ENCODE measurements at places on chromosomes 6 and 20.

GRCh38 chr6:129544892-129545612, 164.9 kb downstream of the ARHGAP18 start:
- DNase-seq, result no peak

- no peak for DNase-seq
Observed at GRCh38 chr6:41374618-41375590, 39.5 kb downstream of the NCR2 start.

DNA sequence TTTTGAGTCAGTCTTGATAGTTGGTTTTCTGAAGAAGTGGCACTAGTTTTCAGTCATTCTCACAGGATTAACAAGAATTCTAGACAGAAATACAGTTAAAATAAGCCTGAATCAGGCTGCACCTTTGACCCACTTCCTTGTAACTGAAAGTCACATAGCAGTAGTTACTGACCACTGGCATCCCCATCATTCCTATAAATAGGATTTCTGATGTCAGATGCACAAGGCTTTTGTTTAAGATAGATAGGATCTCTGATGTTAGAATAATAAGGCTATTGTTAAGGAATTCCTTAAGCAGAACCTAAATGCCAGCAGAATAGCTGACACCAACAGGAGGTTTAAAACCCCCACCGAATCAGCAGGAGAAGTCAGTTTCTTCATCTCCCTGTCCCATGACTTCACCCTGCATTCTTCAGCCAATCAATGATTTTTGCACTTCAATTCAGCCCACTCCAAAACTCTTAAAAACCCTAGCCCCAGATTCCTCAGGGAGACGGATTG, 30.6 kb upstream of the ZBTB24 start:
- peak; percentile 19 for DNase-seq

- DNase-seq, result no peak
Observed at GRCh38 chr6:23656255-23657194, 469.5 kb upstream of the NRSN1 start.

GRCh38 chr20:41615676-41616075, 2.5 kb downstream of the CHD6 start:
- no peak for DNase-seq

- peak; percentile 25 for DNase-seq
Observed at GRCh38 chr20:11905460-11906179, 12.1 kb upstream of the BTBD3 start.

DNA sequence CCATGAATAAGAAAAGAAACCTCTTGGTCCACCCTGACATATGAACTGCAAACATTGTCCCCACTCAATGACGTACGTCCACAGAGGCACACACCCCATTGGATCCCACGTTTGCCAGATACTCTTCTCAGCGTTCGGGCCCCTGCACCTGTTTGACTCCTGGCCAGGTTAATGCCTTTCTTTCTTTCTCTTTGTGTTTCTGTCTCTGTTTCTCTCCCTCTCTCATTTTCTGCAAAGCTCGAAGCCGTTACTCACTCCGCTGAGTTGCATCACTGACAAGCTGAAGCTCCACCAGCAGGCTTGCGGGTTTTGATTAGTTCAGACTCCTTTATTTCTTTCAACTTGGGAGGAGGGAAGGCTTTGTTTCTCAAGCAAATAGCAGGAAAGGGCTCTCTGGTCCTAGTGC, 135.5 kb upstream of the SUPT3H start:
- DNase-seq, result no peak

- DNase-seq, result peak; percentile 72
Observed at GRCh38 chr6:127457456-127458064, 1.6 kb downstream of the KIAA0408 start.

GRCh38 chr6:143271024-143271423, 179.5 kb downstream of the ADAT2 start:
- peak; percentile 76 for DNase-seq

DNA sequence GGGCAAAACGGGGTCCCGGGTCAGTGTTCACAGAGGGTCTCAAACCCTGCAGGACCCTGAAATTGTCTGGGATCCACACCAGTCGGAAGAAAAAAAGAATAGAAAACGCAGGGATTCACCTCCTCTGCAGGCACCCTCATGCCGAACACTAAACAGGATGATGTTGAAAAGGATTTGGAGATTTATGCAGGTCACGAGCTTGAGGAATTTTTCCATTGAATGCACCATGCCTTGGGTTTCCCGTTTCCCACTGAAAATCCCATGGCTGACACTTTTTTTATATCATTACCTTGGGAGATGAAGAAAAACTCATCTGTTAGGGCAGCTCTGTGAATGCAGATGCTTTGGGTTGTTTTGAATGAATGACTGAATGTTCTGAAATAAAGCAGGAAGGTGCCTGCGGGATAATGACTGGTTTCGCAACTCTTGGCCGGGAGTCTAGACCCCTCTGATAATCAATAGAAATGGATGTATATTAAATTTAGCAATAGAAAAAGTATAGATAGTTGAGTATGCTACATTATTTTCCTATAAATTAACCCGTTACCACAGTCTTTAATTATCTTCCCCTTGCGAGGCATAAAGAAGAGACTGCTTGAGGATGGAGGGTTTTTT, 147.5 kb upstream of the AFDN start:
- no peak for DNase-seq

- no peak for DNase-seq
Observed at GRCh38 chr6:122042380-122042779, 357.1 kb upstream of the HSF2 start.

- no peak for DNase-seq
Observed at GRCh38 chr6:57250348-57250747, 28.2 kb upstream of the RAB23 start.

DNA sequence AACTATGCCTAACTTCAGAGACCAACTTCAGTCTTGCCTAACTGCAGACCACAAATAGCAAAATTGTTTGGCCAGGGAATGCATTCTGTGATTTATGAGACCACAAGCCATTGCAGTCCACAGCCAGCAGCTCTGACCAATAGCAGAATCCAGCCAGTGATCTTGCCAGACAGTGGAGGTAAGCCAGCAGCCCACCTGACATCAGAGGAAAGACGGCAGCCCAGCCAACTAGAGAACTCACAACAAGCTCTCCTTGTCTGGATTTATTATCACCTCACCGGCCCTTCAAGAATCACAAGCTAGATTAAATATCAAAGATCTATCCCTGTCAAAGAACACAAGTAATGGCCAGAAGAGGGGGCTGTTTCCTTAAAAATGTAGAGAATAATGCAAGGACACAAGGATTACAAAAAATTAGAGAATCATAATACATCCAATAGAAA, 66.5 kb upstream of the SLC35F1 start:
- DNase-seq, result no peak

DNA sequence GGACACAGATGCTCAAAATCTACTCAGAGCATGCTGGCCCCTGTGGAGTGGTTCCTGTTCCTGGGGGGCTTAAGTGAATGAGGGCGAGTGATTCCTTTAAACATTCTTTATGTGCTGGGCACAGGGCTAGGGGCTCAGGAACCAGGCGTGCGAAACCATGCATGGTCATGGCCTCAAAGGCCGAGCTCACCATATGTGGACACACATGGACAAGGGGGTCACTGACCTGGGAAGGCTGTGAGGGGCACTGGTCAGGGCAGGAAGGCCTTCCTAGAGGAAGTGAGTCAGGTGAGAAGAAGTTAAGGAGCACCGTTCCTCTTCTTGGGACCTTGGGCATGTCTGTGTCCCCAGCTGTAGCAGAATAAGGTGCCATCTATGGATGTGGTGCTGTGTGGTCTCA, 74.6 kb upstream of the BHLHE23 start:
- no peak for DNase-seq

GRCh38 chr20:50654904-50655303, 36.4 kb downstream of the RIPOR3 start:
- DNase-seq, result peak; percentile 87

GRCh38 chr6:127178746-127179145, 60.3 kb downstream of the RSPO3 start:
- DNase-seq, result no peak

DNA sequence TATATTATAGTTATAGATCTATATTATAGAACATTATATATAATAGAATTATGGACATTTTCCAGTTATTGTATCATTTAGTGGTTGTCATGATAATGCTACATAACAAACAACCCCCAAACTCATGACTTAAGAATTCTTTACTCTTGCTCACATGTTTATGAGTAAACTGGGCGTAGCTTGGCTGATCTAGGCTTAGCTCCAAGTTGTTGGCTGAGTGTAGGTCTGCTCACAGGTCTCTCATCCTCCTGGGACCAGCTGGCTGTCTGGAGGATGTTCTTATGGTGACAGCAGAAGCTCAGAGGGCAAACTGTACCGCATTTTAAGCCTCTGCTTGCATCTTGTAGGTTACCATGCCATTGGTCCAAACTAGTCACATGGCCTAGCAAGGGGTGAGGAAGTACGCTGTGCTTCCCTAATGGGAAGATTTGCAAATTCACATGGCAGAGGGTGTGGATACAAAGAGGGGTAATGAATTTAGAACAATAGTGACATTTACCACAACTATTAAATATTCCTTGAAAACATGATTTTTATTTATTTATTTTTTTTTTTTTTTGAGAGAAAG, 34.2 kb downstream of the ARHGAP40 start:
- no peak for DNase-seq

GRCh38 chr6:40346246-40346645, 240.9 kb downstream of the LRFN2 start:
- DNase-seq, result no peak

GRCh38 chr6:143745166-143746133, 67.7 kb downstream of the PHACTR2 start:
- peak; percentile 3 for DNase-seq

- no peak for DNase-seq
Observed at GRCh38 chr20:62044631-62045030, 21.1 kb downstream of the TAF4 start.

GRCh38 chr20:35039146-35039545, 53.5 kb downstream of the TRPC4AP start:
- no peak for DNase-seq
